ENCODE measurements at places on chromosomes 12 and 14. TPM values are rescaled to one million over a fixed set of nuclear protein-coding genes. Genes with fewer than 3 reads are reported as not detected.

The ARHGAP5 gene
- polyA plus RNA-seq: 7.5 TPM

The PMEL gene
- 5.9 TPM for polyA plus RNA-seq

The RNASE1 gene
- polyA plus RNA-seq: not detected

The BIN2 gene
- not detected for polyA plus RNA-seq

DNA sequence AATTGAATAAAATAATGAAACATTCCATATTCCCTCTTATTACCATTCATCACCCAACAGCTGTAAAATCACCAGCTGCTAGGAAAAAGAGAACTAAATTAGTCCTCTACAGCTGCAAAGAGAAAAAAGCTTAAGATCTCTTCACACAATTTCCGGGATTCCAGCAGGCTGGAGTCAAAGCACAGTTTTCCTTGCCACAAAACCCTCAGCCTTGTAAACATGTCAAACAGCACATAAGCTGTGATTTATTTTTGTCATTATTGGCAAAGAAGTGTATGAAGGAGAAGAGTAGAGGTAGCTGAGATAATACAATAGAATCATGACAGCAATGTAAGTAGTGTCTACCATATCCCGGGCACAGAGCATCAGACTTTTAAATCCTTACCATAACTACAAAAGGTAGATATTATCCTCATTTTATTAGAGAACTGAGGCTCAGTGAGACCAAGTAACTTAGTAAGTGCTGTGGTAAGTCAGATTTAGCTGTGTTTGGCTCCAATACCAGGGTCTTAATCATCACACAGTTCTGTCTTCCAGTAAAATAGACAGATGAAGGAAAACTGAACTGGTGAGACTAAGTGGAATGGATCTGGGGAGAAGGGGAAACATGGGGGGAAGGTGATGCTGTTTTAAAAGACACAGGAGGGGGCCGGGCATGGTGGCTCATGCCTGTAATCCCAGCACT, 57.3 kb downstream of the NTN4 start:
- DNase-seq: peak; percentile 95

DNA sequence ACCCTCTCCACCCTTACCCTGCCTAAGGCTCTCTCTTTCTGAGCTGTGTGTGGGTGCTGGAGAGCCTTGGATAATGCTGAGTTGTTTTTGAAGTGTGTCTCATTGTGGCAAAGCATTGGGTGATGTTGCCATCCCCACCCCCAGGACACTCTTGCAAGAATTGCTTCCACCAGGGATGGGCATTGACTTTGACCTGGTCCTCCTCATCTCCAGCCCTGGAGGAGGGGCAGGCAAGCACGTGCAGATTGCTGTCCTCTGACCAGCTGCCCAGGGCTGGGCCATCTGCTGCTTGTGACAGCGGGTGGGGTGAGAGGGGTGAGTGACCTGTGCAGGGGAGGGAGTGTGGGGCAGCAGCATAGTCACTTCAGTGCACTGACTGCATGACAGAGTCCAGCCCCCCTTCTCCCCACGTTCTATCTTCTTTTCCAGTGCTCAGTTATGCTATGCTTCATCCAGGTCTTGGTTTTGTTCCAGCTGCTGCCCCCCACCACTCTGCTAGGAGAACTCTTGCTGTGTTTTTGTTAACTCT, 26.2 kb downstream of the SUSD6 start:
- no peak for DNase-seq

DNA sequence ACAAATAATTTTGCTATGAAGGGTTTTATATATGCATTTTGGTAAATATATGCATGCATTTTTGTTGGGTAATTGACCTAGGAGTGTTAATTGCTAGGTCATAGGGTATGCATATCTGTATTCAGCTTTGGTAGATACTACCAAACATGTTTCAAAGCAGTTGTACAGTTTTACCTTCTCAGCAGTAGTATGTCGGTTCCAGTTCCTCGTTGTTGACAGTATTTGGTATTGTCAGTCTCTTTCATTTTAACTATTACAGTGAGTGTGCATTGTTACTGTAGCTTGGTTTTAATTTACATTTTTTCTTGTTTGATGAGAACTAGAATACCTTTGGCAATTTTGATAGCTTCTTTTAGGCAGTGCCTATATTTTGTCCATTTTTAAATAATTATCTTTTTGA, 98.9 kb downstream of the ARID2 start:
- DNase-seq: no peak

DNA sequence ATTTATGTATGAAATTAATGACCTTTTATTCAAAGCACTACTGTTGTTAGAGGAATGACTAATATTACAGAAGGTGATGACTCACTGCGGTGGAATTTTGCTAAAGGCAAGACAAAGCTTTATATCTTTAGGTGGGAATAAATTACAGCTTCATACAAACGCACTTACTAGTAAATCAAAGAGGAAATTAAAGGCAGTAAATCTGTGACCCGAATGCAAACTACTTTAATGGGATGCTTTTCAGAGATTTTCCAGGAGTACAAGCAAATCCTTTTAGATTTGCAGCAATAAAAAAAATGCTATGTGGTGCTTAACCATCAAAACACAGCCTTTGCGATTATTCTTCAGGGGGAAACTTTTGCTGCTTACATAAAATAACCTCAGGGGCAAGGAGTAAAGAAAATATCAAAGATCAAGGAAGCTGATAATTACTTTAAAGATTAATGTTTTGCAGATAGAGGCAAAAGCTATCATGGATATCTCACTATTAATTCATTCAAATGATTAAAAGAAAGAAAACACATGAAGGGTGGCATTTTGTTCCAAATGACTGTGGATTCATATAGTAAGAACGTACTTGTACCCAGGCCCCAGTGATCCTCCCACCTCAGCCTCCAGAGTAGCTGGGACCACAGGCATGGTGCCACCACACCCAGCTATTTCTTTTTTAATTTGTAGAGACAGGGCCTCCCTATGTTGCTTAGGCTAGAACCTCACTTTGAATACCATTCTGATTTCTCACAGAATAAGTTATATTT, 98.9 kb downstream of the DENND5B start:
- DNase-seq: peak; percentile 85

- no peak for DNase-seq
Measured at GRCh38 chr14:72957213-72957612, 30.9 kb downstream of the DCAF4 start.

DNA sequence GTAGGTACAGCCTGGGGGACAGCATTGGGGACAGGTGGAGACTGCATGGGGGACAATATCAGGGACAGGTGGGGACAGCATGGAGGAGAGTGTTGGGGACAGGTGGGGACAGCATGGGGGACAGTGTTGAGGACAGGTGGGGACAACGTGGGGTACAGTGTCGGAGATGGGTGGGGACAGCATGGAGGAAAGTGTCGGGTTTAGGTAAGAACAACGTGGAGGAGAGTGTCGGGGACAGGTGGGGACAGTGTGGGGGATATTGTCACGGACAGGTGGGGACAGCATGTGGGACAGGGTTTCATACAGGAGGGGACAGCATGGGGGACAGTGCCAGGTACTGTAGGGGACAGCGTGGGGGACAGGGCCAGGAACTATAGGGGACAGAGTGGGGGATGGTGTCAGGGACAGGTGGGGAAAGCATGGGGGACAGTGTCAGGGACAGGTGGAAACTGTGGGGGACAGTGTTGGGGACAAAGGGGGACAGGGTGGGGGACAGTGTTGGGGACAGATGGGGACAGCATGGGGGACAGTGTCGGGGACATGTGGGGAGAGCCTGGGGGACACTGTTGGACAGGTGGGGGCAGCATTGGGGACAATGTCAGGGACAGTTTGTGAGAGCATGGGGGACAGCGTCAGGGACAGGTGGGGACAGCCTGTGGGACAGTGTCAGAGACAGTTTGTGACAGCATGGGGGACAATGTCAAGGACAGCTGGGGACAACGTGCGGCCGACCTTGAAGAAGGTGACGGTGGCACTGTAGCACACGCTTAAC, 213.1 kb downstream of the TMEM121 start:
- no peak for DNase-seq

GRCh38 chr14:29227631-29228030, 461.0 kb downstream of the FOXG1 start:
- DNase-seq: peak; percentile 63

DNA sequence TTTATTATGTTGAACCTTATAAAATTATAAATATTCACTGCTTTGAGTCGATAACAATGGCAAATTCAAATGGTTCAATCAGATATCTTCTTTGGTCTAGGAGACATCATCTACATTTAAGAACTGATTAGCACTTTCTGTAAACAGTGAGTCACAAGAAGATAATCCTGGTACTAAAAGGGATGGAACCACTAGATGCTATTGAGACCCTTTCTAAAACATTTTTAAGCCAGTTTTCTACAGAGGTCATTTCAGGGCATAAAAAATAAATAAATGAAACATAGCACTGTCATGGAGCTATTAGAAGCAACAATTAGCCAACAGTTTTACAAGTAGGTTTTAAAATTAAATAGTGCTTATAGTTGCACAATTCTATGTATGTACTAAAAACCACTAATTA, 212.2 kb downstream of the DUSP6 start:
- DNase-seq: peak; percentile 54

GRCh38 chr12:54993181-54993835, 8.7 kb upstream of the TESPA1 start:
- peak; percentile 60 for DNase-seq

DNA sequence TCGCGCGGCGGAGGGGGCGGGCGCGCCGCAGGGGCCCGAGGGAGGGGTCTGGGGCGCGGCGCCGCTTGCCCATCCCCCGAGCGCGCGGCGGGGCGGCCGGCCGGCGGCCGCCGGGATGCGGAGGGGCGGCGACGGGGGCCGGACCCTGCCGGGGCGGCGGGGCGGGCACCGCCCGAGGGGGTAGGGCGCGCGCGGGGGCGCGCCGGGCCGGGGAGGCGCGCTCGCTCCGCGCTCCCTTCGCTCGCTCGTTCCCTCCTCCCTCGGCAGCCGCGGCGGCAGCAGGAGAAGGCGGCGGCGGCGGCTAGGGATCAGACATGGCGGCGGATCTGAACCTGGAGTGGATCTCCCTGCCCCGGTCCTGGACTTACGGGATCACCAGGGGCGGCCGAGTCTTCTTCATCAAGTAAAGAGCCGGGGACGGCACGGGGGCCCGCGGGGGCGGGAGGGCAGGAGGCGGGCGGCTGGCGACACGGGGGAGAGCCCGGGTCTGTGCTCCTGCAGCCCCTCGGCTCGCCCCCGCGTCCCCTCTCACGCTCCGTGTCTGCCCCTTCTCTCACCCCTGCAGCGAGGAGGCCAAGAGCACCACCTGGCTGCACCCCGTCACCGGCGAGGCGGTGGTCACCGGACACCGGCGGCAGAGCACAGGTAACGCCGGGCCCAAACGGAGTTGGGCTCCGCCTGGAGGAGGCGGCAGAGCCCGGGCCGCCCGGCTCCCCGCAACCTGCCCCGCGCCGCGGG, at the start of gene PLEKHA5:
PLEKHA5 (plus strand) TSS at position 248 of the 738 bp plus-strand sequence; CDS start at position 315, 67 bp downstream.
- DNase-seq: peak; percentile 64

DNA sequence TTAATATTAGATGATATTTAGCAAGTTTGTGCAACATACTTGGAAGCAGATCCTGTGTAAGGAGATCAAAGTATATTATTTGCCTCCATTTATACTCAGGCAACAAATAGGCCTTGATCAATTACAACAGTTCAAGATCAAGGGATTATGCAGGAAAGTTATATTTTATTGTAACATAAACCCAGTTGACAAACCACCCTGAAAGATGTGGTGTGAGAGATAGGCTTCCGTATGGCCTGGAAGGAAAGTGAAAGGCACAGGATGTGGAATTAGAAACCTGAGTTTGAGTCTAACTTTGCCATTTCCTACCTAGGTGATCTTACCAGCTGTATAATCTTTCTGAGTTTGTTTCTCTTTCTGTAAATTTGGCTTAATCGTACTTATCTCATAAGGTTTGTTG, 284.1 kb downstream of the BMP4 start:
- no peak for DNase-seq

DNA sequence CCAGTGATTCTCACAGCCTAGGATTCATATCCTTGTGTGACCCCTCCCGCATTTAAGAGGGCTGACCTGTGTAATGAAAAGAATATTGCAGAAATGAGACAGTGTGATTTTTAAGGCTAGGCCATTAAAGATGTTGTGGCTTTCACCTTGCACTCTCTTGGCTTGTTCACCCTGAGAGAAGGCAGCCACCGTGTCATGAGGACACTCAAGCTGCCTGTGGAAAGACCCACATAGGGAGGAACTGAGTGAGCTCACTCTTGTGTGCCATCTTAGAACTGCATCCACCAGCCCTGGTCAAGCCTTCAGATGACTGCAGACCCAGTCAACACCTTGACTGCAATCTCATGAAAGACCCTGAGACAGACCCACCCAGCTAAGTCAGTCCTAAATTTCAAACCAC, 46.3 kb upstream of the TMPO start:
- no peak for DNase-seq

DNA sequence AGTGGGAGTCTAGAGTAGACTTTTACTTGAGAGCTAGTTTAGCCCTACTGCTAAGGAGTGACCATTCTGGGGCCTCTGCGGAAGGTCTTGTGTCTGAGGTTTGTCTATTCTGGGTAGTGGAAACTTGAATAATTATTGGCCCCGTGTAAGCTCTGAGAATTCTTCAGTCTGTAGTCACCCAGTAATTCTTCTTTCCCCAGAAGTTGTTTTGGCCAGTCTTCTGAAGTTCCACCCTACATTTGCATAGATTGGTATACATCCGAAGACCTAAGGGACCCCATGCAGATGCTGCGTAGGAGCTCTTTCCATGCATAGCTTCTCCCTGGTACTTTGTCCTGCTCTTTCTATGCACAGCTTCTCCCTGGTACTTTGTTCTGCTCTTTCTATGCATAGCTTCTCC, 12.8 kb downstream of the CYP46A1 start:
- no peak for DNase-seq
